ENCODE measurements at places on chromosomes 4 and X.

GRCh38 chr4:6443035-6444023 lies 29.1 kb downstream of the PPP2R2C start:
- DNase-seq, result no peak

- no peak for DNase-seq
Observed at GRCh38 chrX:39840133-39840532, 257.6 kb downstream of the BCOR start.

- no peak for DNase-seq
Observed at GRCh38 chrX:20517565-20517964, 250.9 kb upstream of the RPS6KA3 start.

GRCh38 chr4:73485596-73485995 lies 4.1 kb downstream of the AFM start:
- no peak for DNase-seq

DNA sequence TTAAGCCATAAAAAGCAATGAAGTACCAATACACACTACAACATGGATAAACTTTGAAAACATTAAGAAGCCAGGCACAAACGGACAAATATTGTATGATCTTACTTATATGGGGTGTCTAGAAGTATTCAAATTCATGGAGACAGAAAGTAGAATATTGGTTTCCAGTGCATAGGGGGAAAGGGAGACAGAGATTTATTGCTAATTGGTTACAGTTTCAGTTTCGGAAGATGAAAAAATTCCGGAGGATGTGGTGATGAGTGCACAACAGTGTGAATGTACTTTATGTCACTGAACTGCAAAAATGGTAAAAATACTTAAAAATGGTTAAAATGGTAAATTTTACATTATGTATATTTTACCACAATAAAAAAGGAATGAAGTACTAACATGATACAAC lies 5.1 kb upstream of the PRDX4 start:
- no peak for DNase-seq

- DNase-seq, result no peak
Observed at GRCh38 chr4:164438321-164438720, 315.6 kb upstream of the SMIM31 start.

GRCh38 chr4:111854494-111855087 lies 290.7 kb upstream of the FAM241A start:
- DNase-seq, result peak; percentile 35

GRCh38 chr4:8182858-8183725 lies 16.0 kb upstream of the SH3TC1 start:
- DNase-seq, result peak; percentile 34

DNA sequence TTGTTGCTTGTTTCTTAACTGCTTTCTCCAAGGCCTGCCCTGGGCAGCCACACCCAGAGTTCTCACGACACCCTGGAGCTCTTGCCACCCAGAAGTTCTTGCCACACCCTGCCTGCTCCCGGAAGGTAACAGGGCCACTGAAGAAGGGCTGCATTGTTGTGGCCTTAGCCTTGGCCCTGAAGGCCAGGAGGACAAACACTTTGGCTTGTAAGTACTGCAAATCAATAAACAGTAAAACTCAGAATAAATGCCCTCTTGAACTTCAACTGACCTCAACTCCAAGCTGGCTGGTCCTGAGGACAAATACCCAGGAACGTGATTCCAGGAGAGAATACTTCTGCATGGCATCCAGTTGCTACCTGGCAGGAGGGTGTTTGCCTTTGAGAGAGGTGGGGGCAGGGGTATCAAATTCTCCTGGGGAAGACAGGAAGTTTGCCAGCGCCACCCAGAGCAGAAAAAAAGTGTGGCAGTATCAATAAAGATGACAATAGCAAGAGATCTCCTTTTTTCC lies 54.1 kb downstream of the TLR10 start:
- no peak for DNase-seq

DNA sequence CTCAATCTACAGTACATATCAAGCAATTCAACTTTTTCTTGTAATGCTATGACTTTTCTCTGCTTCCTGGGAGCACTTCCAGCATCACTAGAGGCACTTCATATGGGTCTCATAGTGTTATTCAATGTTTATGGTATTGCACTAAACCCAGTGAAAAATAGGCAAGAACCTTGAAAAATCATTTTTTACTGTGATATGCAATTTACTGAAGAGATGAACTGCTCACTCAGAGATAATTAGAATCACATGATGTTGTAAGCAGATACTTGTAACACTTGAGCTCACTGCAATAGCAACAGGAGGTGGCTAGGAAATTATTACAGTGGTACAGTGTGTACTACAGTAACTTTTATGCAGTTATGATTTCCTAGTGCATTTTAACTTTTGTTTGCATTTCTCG lies 93.3 kb downstream of the RASGEF1B start:
- no peak for DNase-seq

DNA sequence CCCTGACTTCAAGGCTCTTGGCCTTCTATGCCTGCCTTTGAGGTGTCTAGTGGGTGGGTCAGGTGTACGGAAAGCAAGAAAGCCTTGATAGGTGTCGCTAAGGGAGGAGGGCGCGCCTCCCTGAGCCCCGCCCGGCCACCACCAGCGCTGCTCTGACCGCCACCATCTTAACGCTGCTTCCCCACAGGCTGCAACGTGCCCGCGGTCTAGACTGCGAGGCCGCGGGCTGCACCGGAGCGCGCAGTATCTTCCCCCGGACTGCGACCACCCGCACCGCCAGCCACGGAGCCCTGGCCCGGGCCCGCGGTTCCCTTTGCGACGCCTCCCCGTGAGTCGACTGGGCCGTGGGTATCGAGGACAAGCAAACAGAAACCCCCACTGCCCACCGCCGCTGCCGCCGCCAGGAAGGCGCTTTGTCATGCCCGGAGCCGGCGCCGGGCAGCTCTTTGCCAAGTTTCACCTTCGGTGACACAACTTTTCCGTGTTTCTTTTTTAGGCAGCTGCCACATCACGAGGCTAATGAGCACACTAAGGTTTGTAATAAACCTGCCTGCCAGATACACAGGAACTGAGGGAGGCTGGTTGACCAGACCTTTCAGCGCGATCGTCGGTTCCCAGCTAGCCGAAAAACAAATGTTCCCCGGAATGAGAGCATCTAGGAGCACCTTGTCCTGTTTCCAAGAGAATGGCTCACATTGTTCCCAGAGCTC lies 335.8 kb upstream of the F9 start:
- no peak for DNase-seq

GRCh38 chr4:153916273-153916755 lies 127.4 kb upstream of the SFRP2 start:
- DNase-seq, result no peak

- DNase-seq, result no peak
Observed at GRCh38 chr4:25466966-25467697, 90.1 kb downstream of the ANAPC4 start.

GRCh38 chr4:53605783-53606182 lies 14.5 kb upstream of the LNX1 start:
- DNase-seq, result no peak

- DNase-seq, result no peak
Observed at GRCh38 chrX:11429538-11430085, 136.4 kb downstream of the AMELX start.

DNA sequence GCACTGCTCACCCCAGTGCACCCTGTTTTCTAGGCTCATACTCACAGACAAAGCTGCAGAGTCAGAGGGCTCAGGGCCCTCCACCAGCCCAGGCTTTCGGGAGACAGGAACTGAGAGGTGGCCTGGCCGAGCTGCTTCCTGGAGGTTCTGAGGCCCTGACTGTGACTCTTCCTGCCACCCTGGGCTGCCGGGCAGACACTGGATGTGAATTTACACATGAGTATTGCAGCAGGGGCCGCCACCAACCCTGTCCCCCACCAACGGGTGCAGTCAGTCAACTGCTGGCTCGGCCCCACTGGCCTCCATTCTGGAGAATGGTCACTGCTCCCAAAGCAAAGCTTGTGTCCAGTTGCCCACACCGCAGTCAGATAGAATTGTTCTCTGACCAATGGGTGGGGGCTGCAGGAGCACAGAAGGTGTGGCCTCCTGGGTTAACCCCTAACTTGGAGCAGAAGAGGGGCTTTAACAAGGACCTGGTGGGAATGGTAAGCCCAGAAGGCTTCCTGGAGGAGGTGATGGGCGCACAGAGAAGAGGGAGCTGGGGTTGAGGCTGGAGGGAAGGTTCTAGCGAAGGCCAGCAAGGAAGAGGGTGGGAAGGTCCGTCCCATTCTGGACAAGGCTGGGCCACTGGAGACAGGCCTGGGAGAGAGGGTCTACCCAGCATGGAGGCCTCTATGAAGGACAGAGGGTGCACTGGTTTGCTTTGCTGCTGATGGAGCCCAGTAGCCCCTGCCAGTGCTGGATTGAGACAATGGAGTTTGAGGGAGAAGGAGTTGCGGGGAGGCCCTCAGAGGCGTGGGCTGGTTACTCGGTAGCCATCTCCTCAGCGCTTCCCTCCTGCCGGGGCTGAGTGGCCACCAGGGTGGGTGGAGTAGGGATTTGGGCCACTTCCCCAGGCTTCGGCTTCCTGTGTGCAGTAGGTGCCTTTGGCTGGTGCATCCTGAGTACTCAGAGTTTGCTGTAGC lies 135.3 kb downstream of the CPZ start:
- DNase-seq, result no peak

DNA sequence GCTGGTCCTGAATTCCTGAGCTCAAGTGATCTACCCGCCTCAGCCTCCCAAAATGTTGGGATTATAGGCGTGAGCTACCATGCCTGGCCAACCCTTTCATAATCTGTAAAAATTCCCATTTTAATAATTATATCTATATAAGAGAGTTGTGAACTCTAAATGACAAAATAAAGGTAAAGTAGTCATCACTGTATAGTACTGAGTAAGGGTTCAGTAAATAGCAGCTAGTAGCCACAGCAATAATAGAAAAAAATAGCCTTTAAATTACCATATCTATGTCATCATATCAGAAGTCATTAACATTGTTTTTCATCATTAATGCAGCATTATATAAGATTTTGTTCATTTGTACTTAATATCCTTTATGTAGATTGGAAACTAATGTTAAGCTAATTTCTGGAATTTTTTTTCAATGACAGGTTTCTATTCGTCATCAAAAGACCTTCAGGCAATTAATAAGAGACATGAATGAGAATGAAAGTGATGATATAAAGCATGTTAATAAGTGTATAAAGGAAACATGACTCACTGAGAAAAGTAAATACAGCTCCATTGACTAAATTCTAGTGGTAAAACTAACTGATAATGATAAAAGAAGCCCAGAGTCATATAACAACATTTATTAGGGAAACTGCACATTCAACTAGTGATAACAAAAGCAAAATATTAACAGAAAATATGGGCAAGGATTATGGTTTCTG lies 85.9 kb upstream of the UGT8 start:
- no peak for DNase-seq

- no peak for DNase-seq
Observed at GRCh38 chrX:33968611-33969010, 163.5 kb downstream of the FAM47A start.

DNA sequence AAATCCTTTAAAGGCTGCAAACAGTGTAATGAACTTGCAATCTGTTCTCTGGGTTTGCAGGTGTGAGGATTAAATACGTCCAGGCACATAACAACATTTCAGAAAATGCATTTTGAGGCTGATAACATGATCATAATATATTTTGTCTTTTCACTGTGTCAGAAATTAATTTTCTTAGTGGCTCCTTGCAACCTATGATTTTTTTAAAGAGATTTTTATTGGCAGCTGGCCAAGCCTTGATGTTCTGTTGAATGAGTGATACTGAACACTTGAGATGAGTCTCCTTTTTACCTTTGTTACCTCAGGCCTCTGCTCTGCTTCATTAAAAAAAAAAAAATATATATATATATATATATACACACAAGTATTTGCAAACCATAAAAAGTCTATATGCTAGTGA lies 68.2 kb upstream of the TENM3 start:
- DNase-seq, result no peak

- DNase-seq, result no peak
Observed at GRCh38 chr4:142404191-142404611, 441.9 kb downstream of the INPP4B start.

- DNase-seq, result peak; percentile 81
Observed at GRCh38 chrX:107450823-107451509, 1.5 kb downstream of the FRMPD3 start.

DNA sequence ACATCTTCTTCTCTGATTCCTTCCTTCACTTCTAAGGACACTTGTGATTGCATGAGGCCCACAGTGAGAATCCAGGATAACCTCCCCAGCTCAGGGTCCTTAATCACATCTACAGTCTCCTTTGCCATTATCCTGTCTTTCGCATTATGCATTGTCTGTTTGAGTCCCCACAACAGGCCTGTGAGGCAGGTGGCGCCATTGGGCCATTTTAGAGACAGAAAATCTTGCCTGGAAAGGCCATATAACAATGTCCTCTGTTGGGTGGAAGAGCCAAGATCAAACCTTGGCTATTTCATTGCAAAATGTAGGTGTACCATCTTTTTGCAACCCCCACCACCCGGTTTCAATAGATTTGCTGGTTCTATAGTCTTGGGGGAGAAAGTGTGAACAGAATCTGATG lies 11.8 kb upstream of the DCUN1D4 start:
- DNase-seq, result peak; percentile 38

DNA sequence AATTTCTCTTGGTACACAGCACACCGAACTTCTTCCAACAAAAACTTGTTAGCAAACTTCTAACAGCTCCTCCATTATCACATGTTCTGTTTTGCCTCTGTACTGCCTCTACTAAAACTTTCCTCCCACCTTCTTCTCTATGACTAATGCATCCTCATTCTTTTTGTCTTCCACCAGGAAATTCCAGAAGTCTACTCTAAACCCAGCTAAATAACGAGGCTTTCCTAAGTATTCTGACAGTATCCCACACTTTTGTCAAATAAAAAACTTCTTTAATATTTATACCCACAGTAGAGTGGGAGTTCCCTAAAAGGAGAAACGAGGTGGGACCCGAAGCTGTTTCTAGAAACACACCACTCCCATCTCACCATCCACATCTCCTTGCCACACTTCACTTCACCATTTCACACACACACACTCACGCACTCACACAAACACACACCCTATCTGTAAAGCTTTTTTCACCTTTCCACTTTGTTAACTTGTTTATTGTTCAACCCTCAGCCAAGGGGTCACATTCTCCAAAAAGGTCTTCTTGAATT lies 280.3 kb downstream of the ARAP2 start:
- DNase-seq, result no peak

- DNase-seq, result peak; percentile 8
Observed at GRCh38 chrX:125436855-125437254, 117.2 kb downstream of the TEX13C start.

DNA sequence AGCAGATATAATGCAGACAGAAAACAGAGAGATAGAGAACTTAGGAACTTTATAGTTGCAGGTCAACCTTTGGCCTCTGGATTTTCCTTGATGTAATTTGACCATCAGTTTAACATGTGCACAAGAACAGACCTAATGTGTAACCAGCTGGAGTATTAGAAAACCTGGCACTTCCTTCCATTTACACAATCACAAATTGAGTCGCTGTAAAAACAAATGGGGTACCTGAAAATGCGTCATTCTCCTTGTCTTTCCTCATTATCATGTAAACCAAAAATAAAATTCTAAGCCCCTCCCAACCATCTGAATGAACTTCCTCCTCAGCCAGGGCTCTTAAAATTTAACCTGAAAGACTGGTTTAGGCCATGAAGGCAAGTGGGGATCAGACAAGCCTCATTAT lies 358.4 kb upstream of the MAGEB16 start:
- DNase-seq, result no peak
